Fibroblast of skin of back (primary cell): ENCODE measurements at places on chromosomes 1 and 21.

- DNase-seq = peak; percentile 73
Measured at GRCh38 chr1:198497326-198498102, 43.0 kb downstream of the ATP6V1G3 start.

DNA sequence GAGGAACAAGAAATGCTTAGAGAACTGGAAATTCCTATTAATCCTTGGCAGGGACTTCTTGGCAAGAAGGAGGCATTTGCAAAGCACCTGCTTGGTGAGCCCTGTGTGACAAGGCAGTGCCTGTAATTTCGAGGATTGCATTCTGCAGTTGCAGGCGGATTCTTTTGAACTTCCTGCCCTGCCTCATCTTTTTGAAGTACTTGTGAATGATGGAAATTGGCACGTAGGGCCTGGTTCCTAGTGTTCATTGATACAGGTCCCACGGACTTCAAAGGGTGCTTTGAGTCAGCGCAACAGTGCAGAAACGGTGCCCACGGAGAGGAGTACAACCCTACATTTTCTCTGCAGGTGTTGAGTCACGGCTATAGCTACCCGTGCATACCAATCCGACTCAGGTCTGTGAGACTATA is 6.4 kb downstream of the HUNK start:
- DNase-seq = no peak

GRCh38 chr21:41837756-41838297 is 41.3 kb downstream of the PRDM15 start:
- no peak for DNase-seq

DNA sequence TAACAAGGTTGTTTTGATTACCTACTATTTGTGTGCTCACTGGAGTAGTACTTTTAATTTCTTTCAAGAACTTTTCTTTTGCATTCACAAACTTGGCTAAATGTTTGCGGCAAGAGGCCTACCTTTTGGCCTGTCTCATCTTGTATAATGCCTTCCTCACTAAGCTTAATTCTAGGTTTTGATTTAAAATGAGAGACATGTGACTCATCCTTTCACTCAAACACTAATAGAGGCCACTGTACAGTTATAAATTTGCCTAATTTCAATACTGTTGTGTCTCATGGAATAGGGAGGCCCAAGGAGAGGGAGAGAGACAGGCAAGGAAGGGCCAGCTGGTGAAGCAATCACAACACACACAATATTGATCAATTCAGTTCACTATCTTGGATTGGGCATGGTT is 66.1 kb downstream of the ZNF644 start:
- DNase-seq = no peak

DNA sequence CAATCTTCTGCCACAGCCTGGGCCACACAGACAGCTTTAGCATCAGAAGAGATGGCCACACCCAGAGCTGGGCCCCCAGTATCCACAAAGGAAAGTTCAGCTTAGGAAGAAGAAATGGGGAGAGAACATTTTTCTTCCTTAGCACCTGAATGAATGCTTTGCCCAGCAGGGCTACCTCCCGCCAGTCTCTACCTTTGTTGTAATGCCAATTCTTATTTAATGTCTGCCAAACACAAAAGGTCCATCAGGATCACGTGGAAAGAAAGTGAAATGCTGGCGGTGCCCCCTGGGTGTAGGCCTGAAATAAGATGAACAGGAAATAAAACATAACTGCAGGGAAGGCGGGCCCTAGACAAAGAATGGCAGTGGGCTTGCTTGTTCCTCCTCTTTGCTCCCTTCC is 125.6 kb downstream of the CACNA1E start:
- DNase-seq = no peak

GRCh38 chr1:5661196-5662085 is 330.8 kb downstream of the NPHP4 start:
- DNase-seq = no peak

DNA sequence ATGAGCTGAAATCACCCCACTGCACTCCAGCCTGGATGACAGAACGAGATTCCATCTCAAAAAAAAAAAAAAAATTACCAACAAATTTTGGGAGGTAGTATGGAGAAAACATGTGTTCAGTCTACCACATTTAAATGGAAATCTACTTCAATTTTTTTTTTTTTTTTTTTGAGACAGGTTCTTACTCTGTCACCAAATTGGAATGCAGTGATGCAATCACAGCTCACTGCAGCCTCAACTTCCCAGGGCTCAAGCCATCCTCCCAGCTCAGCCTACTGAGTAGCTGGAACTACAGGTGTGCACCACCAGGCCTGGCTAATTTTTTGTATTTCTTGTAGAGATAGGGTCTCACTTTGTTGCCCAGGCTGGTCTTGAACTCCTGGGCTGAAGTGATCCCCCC is 82.1 kb downstream of the GFI1 start:
- peak; percentile 11 for DNase-seq

DNA sequence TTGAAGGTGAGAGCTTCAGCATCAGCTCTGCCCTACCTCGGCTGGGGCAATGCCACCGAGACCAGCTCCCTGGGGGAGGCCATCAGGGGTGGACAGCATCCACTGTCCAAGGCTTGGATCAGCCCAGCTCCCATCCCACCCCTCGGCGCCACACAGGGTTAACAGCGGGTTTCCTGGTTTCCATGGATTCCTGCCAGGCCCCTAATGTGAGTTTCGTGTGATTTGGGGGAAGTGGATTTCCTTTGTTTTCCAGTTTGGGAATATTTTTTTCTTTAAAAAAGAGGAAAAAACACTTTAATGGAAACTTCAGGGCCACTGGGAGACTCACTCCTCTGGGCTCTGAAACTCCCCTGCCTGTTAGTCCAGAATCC is 34.3 kb downstream of the CASZ1 start:
- DNase-seq = no peak

- peak; percentile 86 for DNase-seq
Measured at GRCh38 chr1:53413175-53414001, 45.8 kb upstream of the DMRTB1 start.

- peak; percentile 73 for DNase-seq
Measured at GRCh38 chr21:41653954-41654491, 112.8 kb downstream of the RIPK4 start.

DNA sequence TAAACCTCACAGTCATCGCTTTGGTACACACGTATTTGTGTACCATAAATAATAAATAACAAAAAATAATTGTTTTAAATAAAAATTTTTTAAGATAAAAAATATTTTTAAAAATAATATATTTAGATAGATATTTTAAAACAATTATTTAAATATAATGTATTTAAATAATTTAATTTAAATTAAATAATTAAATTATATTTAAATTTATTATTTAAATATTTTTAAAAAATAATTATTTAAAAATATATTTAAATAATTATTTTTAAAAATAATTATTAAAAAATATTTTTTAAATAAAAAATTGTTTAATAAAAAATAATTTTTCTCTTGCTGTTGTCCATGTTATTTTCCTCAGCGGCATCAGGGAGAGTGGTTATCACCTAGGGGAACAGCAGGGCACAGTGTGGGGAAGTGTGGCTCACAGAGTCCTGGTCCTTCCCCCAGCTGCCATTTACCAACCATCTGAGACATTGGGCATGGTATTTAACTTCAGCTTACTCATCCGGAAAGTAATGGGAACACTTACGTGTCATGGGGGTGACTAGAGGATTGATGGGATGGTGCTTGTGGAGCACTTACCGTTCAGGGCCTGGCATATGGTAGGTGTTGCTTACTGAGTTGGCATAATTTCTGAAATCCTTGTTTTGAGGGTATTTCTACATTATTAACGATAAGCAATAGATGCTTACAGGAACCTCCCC is 92.9 kb upstream of the TSPAN2 start:
- peak; percentile 50 for DNase-seq

- DNase-seq = peak; percentile 61
Measured at GRCh38 chr1:22611530-22611947, 24.9 kb upstream of the C1QA start.

- peak; percentile 9 for DNase-seq
Measured at GRCh38 chr1:185694081-185694480, 40.1 kb upstream of the HMCN1 start.

DNA sequence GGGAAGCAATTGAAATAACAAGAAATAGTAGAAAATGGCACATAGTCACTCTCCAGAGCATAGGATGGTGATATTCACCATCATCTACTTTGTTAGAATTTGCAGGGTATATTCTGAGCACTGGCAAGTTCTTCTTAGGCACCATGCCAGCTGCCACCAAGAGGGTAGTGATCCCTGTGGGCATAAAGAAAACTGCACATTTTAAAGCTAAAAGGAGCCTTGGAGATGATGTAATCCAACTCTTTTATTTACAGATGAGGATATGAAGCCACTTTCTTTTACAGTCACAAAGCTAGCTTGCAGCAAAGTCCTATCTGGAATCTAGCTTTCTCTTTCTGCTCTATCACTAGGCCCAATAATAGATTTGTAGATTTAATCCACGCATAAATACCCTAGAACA is 69.0 kb downstream of the PTGER3 start:
- peak; percentile 5 for DNase-seq

GRCh38 chr1:152127673-152128072 is 12.4 kb upstream of the TCHH start:
- no peak for DNase-seq

DNA sequence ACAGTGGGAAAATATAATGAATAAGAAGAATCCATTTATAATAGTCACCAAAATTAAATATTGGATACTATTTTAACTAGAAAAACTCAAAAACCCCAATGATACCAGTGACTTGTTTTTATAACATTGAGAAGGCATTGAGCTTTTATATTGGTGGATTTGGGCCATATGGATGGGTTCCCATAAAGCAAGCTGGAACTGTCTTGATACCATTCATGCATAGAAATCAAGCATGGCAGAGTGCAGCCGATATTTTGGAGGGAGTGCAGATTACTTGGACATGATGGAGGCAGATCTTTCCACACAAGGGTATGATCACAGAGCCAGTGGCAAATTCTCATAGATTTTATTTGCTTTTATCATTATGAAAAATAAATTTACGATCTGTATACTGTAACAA is 3.8 kb upstream of the RWDD3 start:
- DNase-seq = no peak

DNA sequence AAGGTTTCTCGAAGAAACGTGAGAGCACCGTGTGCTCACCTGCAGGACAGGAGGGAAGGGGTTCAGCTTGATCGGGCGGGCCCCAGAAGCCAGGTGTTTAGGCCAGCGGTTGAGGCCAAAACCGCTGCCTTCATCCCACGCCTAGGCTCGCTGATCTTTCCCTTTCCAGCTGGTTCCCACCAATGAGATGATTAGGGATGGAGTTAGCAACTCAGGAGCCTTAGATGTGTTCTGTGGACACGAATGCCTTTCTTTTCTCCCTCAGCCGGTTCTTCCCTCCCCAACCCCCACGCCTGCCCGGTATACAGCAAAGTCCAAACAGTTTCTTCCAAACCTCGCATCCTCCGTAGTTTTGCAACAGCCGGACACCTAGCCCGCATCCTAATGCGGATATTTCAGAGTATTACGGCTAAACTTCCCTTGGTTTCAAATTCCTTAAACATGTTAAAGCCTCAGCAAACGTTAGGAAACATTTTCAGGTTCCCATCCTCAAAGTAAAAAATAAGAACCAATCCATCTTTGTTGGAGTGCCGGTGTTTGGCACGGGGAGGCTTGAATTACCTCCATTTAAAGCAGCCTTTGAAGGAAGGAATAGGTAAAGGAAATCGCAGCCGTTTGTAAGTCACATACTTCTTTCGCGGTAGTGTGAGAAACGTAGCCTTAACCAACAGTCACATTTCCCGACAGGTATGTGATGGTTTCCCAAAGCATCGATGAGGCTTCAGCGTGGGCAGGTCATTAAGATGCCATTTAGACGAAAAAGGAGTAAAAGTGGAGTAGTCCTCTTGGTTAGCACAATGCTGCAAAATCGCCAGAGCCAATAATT is 1.1 kb downstream of the LRRC8C start:
- DNase-seq = peak; percentile 19

DNA sequence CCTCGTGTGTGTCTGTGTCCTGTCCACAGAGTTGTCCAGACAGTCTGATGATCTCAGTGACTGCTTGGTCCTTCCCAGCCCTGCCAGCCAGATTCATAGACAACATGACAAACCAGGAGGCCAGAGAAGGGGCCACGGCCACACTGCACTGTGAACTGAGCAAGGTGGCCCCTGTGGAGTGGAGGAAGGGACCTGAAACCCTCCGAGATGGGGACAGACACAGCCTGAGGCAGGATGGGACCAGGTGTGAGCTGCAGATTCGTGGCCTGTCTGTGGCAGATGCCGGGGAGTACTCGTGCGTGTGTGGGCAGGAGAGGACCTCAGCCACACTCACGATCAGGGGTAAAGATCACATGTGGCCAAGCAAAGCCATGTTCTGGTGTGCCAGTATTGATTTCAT is 96.4 kb downstream of the OBSCN start:
- DNase-seq = no peak

DNA sequence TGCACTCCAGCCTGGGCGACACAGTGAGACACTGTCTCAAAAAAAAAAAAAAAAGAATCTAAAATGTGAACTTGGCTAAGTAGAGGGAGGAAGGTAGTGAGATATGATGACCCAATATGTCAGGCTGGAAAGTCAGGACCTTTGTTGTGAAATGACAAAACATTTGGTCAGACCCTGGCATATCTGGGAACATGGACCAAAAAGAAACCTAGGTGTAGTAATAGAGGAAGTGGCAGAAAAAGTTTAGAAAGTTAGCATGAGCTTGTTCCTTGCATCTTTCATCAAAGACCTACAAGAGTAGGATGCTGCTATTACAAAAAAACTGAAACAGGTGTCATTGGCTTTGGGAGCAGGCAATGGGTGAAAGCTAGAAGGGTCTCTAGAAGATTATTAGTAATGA is 7.3 kb upstream of the S100A3 start:
- no peak for DNase-seq

- DNase-seq = no peak
Measured at GRCh38 chr21:14559102-14559501, 13.0 kb upstream of the SAMSN1 start.

GRCh38 chr1:111225717-111226400 is 1.7 kb upstream of the CHI3L2 start:
- DNase-seq = no peak

GRCh38 chr1:118381197-118381869 is 196.3 kb upstream of the SPAG17 start:
- peak; percentile 67 for DNase-seq

- no peak for DNase-seq
Measured at GRCh38 chr1:240462277-240462676, 149.7 kb downstream of the GREM2 start.
